ENCODE measurements at places on chromosomes 7 and 10.

DNA sequence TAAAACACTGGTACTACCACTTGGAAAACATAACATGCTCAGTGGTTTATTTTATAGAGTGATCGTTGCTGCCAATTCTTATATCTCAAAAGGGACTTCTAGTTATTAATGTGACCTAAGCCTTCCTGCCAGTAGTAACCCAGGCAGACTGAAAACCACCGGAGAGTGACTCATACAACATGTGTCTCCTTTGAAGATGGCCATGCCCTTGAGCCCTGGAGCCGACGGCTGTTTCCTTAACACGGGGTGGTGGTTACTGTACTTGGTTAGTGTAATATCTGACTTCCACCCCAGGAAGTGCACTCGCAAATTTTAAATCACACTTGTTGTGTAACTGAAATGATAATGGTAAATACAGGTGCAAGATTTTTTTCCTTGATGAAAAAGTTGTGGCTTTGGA is 30.5 kb downstream of the JAKMIP3 start:
- no peak for DNase-seq

GRCh38 chr7:46192271-46192670 is 271.2 kb upstream of the IGFBP3 start:
- no peak for DNase-seq

DNA sequence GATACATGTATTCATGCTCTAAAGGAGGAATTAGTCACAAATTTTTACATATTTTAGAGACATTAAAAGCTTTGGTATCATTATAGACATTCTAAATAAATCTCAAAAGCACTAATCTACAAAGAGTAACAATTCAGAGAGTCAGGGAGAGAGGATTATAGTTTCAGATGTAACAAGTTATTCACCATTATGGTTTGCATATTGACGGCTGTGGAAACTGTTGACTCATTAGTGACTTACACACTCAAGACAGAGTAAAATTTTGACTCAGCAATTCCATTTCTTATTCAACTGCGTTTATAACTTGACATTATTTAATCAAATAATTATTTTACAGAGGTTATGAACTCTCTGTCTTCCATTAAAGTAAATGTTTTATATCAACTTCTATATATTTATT is 95.4 kb upstream of the SEMA3C start:
- no peak for DNase-seq

DNA sequence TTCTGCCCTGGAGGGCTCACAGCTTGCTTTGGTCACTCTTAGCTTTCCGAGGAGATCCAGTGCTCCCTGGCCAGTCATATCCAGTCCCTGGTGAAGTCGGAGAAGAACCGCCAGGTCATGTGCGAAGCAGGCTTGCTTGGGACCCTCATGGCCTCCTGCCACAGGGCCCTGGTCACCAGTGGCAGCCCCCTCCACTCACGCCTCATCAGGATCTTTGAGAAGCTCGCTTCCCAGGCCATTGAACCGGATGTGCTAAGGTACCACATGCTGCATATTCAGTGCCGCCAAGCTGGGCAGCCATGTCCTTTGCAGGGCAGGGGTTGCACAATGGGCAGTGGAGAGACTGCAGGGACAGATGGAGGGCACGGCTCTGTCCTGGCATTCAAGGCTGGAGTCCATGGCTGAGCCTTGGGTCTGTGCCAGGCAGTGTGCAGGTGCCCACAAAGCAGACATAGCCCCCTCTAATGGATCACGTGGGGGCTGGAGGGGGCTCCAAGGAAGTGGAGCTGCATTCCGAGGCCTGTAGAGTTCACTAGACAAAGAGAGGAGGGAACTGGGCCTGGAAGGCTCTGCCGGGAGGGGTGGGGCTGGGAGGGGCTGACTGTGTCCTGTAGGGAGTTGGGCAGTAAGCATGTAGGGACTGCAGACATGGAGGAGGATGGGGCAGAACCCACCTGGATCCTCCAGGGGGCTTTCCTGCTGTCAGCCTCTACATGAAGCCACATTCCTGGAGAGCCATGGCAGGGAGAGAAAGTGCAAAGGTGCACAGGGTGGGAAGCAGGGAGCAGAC is 89.9 kb downstream of the WDFY4 start:
- no peak for DNase-seq

- no peak for DNase-seq
Measured at GRCh38 chr10:31819391-31819820, 109.2 kb downstream of the ARHGAP12 start.

- DNase-seq, result no peak
Measured at GRCh38 chr7:867406-868188, 8.8 kb upstream of the GET4 start.
